OCI-LY7 (cell line): ENCODE measurements at places on chromosomes 6 and 20.

- DNase-seq = no peak
These were observed 6.0 kb upstream of the PTGIS start for GRCh38 chr20:49573900-49574416.

DNA sequence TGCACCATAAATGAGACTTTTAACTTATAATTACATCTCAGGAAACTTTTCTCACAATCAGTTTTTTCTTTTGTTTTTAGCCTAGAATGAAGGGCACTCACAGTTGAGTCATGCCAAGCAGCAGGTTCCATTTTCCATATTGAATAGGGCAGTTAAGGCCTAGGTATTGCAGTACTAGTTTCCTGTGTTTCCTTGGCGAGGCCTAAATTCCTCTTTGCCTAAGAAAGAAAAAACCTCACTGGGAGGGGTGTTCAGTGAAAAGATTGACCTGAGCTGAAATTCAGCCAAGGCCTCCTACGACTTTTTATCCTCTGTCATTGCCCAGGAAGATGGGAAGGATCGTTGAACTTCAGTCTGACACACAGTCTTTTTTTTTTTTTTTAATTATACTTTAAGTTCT lies 85.5 kb downstream of the IMPG1 start:
- no peak for DNase-seq

GRCh38 chr6:23447731-23448130 lies 678.3 kb upstream of the NRSN1 start:
- DNase-seq = no peak

- peak; percentile 86 for DNase-seq
These were observed 92.8 kb upstream of the BTN3A2 start for GRCh38 chr6:26272171-26272637.

GRCh38 chr6:64998204-64998603 lies 708.8 kb downstream of the EYS start:
- DNase-seq = no peak
